ENCODE measurements at places on chromosomes 3 and 15.

DNA sequence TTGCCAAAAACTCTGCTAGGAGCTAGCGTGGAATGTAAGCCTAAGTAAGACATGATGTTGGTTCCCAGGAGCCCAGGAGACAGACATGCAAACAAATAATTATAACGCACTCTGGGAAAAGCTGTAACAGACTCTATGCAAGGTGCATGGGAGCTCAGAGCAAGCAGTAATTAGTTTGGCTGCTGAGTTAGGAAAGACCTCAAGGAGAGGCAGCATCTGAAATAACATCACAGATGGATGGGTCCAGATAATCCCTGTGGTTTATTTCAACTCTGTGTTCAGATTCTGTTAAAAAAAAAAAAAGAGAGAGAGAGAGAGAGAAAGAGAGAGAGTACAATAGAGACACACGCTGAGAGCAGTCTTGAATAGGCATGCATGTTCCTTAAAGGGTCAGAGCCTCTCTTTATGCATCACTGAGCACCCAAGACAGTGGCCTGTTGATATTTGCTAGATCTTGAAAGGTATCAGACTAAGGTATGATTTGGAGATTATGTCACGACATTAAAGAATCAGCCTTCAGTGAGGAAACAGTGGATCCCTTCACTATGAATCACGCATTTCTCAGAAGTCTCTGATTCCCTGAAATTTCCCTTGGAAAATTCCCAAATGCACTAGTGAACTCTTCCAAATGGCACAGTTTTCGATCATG is 124.4 kb upstream of the LIPC start:
- no peak for DNase-seq

- no peak for DNase-seq
Observed at GRCh38 chr3:197286678-197287077, 11.7 kb downstream of the DLG1 start.

DNA sequence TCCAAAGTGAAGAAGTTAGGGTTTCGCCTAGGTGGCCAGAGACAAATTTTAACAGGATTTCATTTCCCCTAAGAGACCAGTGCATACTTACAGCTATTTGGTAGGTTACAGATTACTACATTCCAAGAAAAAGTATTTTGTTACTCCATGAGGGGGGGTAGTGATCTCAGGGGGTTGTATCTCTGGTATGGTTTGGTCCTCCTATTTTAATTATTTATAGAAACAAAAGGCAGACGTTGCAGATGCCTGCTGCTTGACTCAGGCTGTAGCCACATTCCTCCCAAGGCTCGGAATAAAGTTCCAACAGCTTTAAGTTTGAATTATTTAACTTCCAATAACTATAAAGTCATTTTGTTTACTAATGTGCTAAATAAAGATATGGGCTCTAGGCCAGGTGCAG is 1.3 kb upstream of the TRIM59 start:
- no peak for DNase-seq

DNA sequence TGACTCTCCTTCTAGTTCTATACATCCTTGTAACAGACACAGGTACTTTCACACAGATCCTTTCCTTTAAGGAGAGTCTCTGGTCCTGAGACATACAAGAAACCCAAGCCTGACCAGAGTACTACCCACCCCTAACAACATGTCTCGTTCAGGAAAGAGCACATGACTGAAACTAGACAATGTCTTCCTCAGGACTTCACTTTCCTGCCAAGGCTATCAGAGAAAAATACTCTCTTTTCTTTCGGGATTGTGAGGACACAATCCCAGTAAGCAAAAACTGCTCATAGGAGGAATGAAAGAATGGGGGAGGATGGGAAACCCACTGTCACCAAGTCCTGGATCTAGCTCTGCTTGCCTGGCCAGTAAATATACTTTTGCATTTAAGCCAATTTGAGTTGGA is 11.5 kb upstream of the ANKRD28 start:
- DNase-seq, result no peak

GRCh38 chr3:159941038-159942000 is 47.3 kb upstream of the IL12A start:
- DNase-seq, result peak; percentile 37

GRCh38 chr3:168250415-168250861 is 154.7 kb upstream of the GOLIM4 start:
- no peak for DNase-seq

DNA sequence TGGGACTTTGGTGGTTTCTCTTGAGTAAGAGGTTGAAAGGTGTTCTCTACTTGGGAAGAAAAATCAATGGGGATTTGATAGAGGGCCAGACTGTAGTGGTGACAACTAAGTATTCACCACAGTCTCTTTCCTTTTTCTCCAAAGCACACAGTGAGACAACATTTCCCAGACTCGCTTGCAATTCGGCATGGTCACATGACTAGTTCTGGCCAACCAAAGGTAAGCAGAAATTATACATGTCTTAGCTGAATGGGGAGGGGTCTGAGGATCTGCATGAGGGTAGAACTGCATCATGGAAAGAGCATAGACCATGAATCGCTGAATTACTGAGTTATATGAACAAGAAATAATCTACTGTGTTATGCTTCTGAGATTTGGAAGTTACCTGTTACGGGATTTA is 144.5 kb upstream of the MYRIP start:
- DNase-seq, result no peak

- peak; percentile 36 for DNase-seq
Observed at GRCh38 chr3:172107403-172107802, 68.0 kb downstream of the FNDC3B start.

- peak; percentile 48 for DNase-seq
Observed at GRCh38 chr15:43128980-43129335, 4.4 kb upstream of the TMEM62 start.

- DNase-seq, result no peak
Observed at GRCh38 chr3:195258449-195259153, 12.4 kb downstream of the XXYLT1 start.

- DNase-seq, result no peak
Observed at GRCh38 chr3:190676481-190676880, 162.6 kb downstream of the IL1RAP start.

- no peak for DNase-seq
Observed at GRCh38 chr3:62277986-62278385, 95.4 kb downstream of the FEZF2 start.

GRCh38 chr3:55624238-55624637 is 137.1 kb upstream of the WNT5A start:
- DNase-seq, result peak; percentile 97

DNA sequence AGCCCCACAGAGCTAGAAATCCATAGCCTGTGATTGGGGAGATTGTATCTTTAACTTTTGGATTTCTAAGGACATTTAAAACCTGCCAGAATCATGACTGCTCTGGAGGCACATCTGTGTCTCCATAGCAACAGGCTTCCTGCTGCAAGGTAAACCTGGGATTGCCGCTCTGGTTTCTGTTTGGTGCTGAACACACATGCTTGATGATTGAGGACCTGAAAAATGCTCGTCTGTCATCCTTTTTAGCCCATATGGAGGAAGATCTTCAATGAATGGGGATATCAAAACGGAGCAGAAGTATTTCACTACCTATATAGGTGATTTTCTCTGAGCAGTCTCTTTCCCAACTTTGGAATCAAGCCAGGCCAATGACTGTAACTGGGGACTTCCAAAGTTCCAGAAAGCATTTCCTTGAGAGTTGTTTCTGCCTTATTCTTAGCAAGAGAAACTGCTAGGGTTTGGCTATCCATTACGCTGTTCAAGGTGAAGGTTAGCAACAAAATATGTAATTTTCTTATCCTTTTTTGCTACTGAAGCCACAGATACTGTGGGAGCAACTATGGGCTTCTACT is 96.5 kb upstream of the TNIK start:
- no peak for DNase-seq

DNA sequence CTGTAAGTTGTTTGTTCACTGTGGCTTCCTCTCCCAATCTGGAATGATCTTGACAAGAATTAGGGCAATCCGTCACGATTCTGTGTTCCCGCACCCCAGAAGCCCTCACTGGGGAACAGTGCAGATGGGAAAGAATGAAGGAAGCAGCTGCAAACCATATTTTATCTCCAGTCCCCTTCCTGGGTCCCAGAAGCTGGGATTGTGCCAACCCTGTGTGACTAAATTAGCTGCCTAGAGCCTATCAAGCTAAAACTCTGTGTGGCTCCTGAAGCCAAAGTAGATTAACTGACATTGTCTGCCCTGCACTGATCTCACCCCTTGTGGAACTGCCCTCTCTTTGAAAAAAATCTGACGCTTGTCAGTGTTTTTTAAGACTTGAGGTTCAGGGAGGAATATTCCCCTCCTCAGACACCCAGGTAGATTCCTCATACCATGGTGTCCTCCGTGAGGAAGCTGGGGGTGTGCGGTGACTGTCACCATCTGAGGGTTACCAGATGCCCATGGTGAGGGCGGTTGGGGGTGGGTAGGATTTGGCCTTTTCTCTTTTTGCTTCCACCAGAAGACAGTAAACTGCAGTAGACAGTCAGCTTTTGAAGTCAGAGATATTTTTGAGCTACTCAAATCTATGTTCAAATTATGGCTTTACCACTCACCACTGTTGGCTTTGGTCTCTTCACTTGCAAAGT is 358.3 kb upstream of the TPM1 start:
- DNase-seq, result no peak

DNA sequence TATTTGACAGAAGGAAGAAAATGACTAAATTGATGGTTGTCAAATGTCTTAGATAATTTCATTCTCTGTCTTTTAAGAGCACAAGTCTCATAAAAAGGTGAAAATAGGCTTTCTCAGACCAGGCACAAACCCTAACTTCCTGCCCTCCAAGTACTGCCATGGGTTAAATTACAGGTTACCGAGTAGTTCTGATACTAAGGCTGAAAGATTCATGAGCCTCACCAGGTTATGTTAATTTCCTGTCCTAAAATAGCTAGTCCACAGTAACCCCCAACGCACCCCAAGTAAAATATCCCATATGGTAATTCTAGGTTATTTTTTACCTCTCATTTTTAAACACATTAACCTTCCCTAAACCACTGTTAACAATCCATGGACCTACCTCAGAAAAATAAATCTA is 42.0 kb downstream of the GSK3B start:
- no peak for DNase-seq

GRCh38 chr3:10764259-10765051 is 51.6 kb upstream of the SLC6A11 start:
- no peak for DNase-seq

DNA sequence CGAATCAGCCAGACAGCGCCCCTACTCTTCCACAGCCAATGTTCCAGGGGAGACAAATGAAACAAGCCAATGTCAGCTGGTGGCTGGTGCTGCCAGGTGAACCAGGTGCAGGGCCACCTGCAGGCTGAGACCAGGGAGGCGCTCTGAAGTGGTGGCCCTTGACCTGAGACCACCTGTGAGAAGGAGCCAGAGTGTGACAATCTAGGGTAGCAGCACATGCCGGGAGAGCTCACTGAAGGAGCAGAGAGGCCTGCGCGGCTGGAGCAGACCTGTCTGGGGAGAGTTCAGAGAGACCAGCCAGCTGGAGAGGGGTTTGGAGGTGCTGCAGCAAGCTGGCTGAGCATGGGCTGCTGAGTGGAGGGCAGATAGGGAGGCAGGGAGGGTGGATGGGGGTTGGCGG is 693 bp upstream of the STAB1 start:
- DNase-seq, result no peak

- peak; percentile 90 for DNase-seq
Observed at GRCh38 chr3:111963424-111963823, 15.4 kb upstream of the ABHD10 start.

DNA sequence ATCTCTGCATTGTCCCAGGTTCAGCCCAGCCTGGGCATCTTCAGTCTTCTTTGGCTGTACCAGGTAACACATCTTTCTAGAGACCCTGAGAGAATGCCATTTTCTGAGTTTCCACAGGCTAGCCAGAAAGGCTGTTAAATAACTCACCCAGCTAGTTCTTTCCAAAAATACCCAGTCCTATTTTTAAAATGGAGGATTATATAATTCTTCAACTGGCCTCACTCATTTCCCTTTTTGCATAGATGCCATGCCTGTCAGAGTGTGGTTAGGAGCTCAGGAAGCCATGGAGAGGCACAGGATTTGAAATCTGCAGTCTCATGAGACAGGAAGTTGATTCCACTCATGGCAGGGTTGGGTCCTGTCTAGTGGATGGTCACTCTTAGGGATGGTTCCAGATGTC is 39.8 kb downstream of the CEMIP start:
- peak; percentile 6 for DNase-seq

DNA sequence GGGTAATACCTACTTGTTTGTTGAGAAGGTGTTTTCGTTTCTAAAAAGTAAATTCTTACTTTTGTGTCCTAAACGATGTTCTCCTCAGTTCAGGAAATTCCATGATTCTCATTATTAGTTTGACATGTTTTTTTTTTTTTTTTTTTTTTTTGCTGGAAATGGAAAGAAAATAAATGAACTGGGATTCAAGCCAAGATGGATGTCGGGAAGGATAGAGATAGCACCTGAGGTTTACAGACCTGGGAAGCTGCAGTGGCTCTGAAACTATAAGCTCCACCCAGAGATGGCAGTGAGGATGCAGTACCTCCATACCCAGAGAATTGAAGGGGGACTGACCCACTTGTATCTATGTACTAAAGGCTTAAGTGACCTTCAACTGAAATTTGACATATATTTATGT is 334.6 kb upstream of the TGFBR2 start:
- DNase-seq, result no peak

- DNase-seq, result no peak
Observed at GRCh38 chr3:186340204-186340603, 21.8 kb downstream of the DGKG start.

GRCh38 chr3:175421902-175422301 is 562.8 kb downstream of the NAALADL2 start:
- DNase-seq, result no peak

GRCh38 chr15:62758126-62758951 is 284.2 kb upstream of the TPM1 start:
- DNase-seq, result no peak

GRCh38 chr3:16369276-16369675 is 104.3 kb downstream of the OXNAD1 start:
- no peak for DNase-seq

DNA sequence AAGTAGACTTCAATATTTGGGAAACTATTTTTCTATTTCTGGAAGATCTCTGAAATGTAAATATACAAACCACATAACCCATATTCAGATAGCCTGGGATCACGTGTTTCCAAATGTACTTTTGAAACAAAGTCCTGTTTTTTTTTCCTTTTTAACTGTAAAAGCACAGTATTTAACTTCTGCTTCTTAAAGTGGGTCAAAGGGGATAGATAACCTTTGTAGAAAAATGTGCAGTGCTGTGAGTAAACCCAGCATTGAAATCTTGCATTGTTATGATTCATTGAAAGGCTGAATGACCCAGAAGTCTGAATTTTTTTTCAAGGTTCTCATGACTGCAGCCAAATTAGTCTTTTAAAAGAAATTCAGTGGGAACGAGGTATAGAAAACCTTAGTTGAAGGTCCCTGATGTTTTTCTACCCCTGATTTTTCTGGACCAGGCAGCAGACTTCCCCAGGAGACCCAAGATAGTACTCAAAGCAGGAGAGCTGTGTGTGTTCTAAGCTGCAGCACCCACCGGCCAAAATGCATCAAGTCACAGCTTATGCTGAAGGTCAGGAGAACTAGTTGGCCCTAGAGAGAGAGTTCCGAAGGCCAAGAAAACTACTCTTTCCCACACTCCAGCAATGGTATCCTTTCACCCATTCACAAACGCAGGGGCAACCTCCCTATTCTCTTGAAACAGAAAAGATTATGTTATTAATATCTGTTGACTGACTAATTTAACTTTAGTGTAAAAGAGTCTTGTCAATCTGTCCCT is 43.6 kb upstream of the APH1B start:
- DNase-seq, result peak; percentile 66
